Occipital lobe (tissue), 3 donors: ENCODE measurements at places on chromosomes 6 and 20.
A peak's percentile ranks its signal among the peaks of the same experiment; 100 is the strongest.

- DNase-seq = no peak
Observed at GRCh38 chr6:4345543-4345942, 210.2 kb upstream of the ECI2 start.

GRCh38 chr6:90028066-90028778, 134.0 kb downstream of the GJA10 start:
- DNase-seq = no peak

- DNase-seq = no peak
Observed at GRCh38 chr6:4778086-4778485, 1.9 kb downstream of the CDYL start.

GRCh38 chr20:12798286-12798685, 210.5 kb upstream of the SPTLC3 start:
- no peak for DNase-seq

GRCh38 chr6:8857160-8857559, 421.8 kb upstream of the SLC35B3 start:
- DNase-seq = no peak

- no peak for DNase-seq
Observed at GRCh38 chr6:44735630-44735963, 348.1 kb downstream of the CDC5L start.

DNA sequence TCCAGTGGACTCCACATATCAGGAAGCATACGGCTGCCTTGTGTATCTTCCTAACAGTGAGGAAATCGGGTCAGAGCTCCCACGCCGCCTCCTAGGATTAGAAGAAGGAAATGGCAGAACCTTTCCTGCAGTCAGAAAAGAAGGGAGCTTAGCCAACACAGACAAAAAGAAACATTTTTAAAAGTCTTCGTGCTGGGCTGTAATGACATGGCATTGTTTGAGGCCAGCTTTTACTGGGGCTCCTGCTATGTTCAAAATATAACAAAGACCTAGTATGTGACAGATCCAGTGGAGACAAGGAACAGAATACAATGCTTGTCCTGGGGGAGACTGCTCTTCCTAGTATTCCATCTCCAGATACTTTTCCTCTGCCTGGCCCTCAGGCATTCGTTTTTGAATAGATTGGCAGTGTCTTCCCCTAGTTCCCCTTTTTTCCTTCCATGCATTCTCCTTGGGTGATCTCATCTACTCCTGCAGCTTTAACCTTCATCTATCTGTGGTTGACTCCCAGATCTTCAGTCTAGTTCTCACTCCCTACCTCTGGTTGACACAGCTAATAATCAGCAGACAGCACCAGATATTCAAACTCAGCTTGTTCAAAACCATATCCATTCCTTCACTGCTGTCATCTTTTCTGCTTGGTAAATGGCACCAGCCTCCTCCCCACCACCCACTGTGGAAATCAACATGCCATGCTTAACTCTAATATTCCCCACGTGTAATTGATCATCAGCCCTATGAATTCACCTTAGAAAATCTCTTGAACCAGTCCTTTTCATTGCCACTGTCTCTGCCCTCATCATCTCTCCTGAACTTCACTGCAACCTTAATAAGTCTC, 94.5 kb upstream of the VSTM2L start:
- DNase-seq = no peak

GRCh38 chr6:155187106-155187505, 76.7 kb upstream of the CLDN20 start:
- DNase-seq = no peak

- no peak for DNase-seq
Observed at GRCh38 chr20:62320581-62321354, 18.0 kb downstream of the ADRM1 start.

- no peak for DNase-seq
Observed at GRCh38 chr6:836276-836853, 143.4 kb upstream of the EXOC2 start.

DNA sequence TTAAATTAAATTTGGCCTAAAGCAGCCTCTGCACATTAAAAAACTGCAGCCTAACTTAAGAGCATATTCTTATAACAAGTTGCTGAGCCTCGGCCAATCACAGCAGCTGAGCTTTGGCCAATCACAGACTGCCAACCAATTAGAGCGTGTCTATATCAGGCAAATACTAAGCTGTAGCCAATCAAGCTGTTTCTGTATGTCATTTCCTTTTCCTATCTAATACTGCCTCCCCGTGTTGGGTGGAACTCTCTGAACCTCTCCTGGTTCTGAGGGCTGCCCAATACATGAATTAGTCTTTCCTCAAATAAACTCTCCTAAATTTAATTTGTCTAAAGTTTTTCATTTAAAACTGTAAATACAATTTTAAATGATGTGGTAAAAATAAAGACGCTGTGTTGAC, 3.9 kb upstream of the TMEM244 start:
- DNase-seq = no peak

DNA sequence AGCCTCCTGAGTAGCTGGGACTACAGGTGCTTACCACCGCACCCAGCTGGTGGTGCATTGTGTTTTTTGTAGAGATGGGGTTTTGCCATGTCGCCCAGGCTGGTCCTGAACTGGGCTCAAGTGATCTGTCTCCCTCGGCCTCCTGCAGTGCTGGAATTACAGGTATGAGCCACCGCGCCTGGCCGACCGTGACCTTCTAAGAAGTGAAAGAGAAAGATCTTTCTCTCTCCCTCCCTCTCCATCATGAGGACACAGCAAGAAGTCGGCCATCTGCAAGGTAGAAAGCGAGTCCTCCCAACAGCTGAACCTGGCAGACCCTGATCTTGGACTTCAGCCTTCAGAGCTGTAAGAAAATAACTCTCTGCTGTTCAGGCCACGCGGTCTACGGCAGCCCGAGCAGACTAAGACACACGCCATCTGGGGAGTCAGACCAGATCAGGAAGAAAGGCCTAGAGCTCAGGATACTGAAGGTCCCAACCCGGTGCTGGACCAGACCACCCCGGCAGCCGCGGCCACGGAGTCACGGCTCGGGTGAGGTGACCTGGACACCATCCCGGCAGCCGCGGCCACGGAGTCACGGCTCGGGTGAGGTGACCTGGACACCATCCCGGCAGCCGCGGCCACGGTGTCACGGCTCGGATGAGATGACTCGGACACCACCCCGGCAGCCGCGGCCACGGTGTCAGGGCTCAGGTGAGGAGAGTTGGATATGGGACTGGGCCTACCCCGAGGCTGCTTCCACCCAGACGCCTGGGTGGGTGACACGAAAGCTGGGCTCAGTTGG, 9.6 kb downstream of the GMEB2 start:
- DNase-seq = no peak

DNA sequence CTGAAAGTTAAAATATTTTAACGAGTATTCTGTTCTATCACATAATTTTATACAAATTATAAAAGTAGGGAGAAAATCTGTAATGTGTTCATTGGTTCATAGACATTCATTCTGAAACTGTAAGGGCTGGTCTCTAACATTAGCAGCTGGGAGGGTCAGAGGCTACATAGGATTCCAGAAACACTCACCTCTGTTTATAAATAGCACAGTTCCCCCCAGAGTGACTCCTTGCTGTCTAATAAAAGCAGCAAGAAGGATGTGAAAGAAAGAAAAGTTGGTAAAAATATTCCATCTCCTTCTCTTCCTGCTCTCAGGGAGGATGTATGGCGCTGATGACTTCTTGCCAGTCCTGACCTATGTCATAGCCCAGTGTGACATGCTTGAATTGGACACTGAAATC, 25.3 kb upstream of the NAA20 start:
- DNase-seq = no peak

GRCh38 chr6:16277101-16277981, 39.0 kb downstream of the GMPR start:
- no peak for DNase-seq

- no peak for DNase-seq
Observed at GRCh38 chr6:159065759-159066329, 21.1 kb upstream of the TAGAP start.

GRCh38 chr20:16191496-16191895, 381.8 kb downstream of the KIF16B start:
- no peak for DNase-seq

DNA sequence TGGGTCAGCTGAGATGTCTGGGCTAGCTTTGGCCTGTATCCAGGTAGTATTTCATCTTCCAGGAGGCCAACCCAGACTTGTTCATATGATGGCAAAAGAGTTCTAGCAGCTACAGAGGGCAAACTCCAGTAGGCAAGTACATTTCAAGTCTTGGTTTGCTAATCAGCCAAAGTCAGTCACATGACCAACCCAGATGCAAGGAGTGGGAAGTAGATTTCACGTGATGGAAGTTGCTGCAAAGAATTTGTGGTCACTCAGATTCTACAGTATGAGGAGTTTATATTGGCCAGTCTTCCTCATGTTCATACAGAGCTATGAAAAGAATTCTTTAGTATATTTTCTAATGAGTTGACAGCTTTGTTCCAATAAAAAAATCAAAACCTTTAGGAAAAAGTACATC, 101.8 kb downstream of the PHACTR1 start:
- DNase-seq = no peak

GRCh38 chr20:32205843-32206759, 1.4 kb downstream of the PLAGL2 start:
- no peak for DNase-seq

GRCh38 chr20:25195962-25196785, 662 bp downstream of the ENTPD6 start:
- no peak for DNase-seq

DNA sequence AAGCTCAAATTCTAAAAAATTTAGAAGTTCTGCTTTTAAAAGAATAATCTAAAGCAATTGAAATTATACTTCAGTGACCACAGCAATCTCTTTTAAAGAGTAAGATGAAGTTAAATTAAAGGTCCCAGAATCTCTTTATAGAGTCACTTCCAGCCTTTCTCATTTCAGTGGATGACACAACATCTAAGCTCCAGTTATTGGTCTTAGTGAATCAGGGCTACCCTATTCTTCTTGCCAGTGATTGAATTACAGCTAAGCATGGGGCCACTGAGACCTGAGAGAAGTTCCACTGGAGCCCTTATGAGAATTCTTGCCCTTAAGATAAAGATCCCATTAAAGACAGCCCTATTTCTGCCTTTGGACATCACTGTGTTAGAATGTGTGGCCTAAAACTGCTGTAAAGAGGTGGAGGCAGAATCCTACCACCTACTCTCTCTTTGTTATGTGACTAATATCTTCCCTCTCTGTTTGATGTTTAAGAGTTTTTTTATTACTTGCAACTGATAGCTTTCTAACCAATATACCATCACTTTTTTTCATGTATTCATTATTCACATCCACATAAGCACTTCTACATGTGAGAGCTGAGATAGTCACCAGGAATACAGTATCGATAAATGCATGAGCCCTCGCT, 128.6 kb downstream of the UNC5CL start:
- no peak for DNase-seq

DNA sequence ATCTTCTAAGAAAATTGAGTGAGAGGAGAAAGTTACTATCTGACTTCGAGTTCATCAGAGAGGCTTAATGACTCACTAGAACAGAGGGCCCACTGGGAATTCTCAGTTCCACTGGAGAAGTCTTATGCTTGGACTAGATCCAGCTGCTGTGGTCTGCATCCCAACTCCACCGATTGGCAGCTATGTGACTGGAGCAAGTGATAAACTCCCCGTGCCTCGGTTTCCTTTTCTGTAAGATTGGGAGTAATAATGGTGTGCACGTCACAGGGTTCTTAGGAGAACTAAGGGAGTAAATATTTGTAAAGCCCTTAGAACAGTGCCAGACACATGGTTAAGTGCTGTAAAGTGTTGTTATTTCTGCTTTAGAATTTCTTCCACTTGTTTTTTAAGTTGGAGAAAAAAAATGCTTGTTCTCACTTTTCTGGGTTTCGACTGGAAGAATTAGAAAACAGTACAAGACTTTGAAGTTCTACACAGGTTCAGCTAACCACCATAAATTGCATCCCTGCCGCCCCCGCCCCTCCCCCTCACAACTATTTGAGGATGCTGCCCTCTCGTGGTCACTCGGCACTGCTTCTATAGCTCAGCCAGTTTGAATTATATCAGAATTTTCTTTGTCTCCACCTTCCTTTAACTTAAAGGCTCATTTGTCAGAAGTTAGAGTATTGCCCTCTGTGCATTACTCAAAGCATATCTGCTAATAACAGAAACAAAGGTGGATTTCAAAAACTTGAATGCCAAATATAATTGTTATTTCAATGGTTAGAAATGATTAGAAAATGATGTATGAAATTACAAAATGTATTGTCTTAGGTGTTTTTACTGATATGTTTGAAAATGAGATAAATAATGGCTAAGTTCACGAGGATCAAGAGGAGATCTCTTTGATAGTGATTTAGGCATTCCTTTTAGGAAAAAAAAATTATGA, 95.0 kb upstream of the IFNGR1 start:
- peak; percentile 13 for DNase-seq

GRCh38 chr6:23316931-23317330, 747.6 kb downstream of the HDGFL1 start:
- no peak for DNase-seq

DNA sequence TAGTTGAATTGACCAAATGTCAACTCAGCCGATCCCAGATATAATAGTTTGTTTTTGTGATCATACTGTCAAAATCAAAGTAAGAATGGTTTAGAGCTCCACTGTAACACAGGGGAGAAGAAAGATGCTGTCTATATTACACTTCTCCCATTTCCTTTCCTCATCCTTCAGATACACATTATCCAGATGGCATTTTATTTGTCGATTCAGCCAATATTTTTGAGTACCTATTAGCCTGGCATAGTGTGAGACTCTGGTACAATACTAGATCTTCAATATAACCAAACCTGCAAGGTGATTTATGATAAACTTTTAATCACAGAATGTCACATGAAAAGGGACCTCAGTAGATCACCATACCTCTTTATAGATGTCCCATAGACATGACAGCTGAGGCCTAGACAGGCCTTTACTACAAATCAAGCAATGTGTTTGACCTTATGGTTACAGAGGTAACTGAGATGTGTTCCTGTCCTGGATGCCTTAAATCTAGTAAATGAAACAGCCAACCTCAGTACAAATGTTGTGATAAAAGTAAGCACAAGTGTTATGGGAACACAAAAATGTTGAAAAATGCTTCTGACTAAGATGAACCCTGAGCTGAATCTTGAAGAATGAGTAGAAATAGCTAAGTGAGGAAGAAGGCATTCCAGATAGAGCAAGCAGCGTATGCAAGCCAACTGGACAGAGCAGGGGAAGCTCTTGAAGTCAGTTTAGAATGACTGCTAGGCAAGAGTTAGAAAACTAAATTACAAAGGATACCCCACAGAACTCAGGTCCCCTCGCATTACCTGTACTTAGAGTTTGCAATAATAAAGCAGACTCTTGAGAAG, 1.9 kb downstream of the FBXO9 start:
- no peak for DNase-seq

- no peak for DNase-seq
Observed at GRCh38 chr6:54586251-54586650, 260.3 kb upstream of the FAM83B start.

- no peak for DNase-seq
Observed at GRCh38 chr20:34754611-34755010, 50.5 kb downstream of the TP53INP2 start.

- DNase-seq = no peak
Observed at GRCh38 chr6:35287671-35288396, 9.8 kb upstream of the DEF6 start.

- DNase-seq = no peak
Observed at GRCh38 chr6:165729307-165729936, 66.4 kb upstream of the PDE10A start.

DNA sequence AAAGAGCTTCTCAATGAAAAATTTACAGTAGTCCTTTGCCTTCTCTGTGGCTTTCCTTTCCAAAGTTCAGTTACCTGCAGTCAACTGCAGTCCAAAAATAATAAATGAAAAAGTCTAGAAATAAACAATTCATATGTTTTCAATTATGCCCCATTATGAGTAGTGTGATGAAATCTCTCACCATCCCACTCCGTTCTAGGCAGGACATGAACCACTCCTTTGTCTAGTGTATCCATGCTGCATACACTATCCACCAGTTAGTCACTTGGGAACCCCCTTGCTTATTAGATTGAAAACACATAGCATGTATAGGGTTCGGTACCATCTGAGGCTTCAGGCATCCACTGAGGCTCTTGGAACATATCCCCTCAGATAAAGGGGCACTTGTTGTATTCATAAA, 80.6 kb upstream of the EYA4 start:
- no peak for DNase-seq
